Skin of body (tissue), 3 donors: ENCODE measurements at places on chromosomes 16 and 17. TPM values are rescaled to one million over a fixed set of nuclear protein-coding genes. Genes with fewer than 3 reads are reported as not detected.

GRCh38 chr17:66970797-66971196, 6.3 kb downstream of the CACNG4 start:
- no peak for DNase-seq

- DNase-seq: no peak
Measured at GRCh38 chr17:41959336-41960095, 7.1 kb upstream of the CNP start.

Gene ZNF75A
- total RNA-seq: 21.4 TPM

DNA sequence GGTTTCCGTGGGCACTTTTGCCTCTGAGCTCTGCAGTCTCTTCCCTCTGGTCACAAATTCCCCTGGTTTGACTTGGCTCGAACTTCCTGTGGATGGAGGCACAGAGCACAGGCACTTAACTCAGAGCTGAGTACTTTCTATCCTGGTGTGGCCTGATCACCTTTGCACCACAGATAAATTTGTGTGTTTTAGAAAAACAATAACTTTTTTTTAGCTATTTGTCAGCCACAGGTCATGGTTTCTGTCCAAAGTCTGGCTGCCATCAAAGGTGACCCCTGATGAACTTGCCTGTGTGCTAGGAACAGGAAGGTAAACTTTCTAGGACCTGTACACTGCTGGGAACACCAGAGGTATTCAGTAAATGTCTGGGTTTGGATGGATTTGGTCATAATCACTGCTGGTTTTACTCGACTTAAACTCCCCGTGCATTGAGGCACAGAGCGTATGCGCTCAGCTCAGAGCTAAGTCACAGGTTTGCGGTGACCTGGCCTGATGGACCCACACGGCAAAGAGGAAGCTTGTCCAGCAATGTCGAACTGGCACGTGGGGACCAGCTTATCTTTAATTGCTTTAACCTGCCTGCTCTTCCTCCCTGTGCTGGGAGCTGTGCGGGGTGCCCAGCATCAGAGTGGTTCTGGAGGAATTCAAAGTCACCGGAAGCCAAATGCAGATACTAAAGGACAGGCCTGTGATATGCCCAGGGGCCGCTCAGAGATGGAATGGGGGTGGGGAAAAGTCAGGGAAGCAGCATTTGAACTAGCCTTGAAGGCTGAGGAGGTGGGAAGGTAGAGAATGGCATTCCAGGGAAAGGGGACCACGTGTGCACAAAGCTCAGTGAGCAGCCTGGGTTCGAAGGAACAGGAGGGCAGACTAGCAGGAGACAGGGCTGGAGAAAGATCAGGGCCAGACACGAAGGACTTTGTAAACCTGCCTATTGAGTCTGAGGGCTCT, 12.9 kb downstream of the SLC13A5 start:
- no peak for DNase-seq

DNA sequence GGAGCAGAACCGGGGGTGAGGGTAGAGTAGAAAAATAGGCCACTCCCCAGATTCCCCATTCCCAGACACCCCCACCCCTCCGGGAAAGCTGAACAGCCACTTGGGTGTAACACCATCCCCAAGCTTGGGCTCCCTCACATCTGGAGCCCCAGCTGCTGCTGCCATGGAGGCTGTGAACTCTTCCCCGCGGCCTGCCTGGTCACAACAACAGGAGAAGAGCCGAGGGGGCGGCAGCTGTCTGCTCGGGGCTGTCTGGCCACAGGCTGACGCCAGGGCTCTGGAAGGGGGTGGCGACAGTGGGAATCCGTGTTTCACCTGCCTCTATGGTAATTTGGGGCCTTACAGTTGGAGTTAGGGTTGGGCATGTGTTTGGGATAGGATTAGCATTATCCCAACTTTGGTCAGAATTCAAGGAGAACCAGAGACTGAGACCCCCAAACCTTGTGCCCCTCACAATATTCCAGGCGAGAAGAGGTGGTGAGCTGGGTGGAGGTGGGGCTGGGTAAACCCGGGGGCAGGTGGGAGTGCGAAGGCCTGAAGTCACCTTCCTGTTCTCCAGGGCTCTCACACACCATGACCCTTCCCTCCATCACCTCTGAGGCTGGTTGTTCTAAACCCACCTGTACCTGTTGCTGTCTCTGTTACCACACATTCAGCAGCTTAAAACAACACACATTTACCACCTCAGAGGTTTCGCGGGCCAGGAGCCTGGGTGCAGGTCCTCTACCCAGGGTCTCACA, 29.7 kb upstream of the NXPH3 start:
- DNase-seq: no peak

Gene TMEM235
- not detected for total RNA-seq

DNA sequence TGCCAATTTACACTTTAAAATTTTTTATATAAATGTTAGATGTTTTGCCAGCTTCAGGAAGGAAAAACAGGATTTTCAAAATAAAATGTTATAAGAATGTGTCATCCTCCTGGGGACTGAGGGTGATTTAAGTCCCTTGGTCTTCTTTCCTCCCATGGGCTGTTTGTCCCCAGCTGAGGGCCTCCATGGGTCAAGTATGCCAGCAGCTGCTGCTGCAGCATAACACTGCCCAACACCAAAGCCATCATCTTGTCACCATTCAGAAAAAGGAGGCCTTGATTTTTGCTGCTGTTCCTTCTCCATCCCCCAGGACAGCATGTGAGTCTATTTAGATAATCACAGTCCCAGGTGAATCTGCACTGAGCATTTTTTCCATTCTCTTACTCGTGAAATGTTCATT, 188.5 kb downstream of the LGALS9B start:
- no peak for DNase-seq

Gene KIF19
- total RNA-seq: 0.39 TPM

DNA sequence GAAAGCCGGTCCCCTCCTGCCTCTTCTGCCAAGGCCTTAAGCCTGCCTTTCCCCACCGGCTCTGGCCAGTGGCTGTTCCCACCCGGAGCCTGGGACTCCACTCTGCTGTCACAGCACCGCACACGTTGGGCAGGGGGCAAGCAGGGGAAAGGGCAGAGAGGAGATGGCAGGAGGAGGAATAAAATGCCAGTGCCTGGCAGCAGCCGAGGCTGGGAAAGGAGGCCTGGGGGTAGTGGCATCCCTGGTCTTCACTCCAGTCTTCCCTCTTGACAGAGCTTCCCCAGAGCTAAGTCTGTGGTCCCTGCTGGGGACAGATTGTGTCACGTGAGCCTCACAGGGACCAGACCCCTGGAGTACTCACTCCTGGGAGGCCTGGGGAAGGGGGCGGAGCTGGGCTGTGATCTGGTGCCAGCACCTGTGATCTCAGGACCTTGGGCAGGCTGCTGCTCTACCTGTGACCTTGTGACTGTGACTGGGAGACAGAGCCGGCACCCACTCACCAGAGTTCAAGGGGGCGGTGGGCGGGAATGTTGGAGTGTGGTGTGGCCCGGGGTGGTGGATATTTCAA, 97.2 kb upstream of the GSE1 start:
- no peak for DNase-seq

Gene AHSP
- total RNA-seq: 111 TPM
